ENCODE measurements at places on chromosomes 7 and 10.

DNA sequence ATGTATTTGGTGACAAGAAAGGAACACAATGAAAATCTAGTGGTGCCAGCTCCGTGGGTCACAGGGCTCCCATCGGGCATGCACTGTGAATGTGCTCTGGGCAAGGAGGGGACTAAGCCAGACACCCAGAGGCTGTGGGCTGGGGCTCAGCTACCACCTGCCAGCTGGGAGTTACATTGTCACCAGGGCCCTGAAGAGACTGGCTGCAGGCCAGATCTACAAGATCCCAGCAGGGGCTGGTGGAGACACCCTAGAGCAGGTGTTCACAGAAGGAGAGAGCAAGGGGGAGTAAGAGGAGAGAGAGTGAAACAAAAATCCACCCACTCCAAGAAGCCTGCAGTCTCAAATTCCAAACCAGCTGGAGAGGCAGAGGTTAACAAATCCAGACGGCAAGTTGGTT is 116.6 kb upstream of the ADCY1 start:
- no peak for DNase-seq

DNA sequence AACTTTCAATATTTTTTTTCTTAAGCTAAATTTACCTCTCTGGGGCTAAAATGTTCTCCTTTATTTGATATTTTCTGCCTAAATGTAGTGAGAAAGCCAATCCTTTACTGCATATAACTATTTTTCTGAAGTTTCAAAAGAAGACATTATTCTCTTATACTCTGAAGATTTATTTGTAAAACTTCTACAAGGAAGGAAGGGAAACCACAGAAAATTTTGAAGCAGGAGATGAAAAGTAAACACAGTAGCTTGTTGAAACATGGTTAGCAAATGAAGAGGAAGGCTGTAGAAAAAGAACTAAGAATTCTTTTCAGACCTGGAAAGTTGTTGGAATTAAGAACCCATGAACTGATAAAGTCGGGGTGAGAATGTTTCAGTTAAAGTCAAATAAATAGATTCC is 330.3 kb downstream of the HGF start:
- no peak for DNase-seq

DNA sequence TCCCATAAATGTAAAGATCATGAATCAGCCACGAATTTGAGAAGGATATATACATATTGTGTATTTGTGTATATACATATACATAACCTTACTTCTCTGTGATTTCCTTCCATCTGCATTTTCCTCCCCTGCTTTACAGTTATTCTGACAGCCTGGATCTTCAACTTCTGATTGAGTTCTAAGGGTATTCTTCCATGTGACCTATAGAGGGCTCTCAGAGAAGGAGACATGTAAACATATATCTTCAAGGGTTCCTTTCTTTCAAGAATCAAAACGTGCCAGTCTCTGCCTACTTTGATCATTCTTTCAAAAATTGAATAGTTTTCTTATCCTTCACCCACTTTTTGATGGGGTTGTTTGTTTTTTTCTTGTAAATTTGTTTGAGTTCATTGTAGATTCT is 453.7 kb upstream of the POT1 start:
- DNase-seq, result no peak

DNA sequence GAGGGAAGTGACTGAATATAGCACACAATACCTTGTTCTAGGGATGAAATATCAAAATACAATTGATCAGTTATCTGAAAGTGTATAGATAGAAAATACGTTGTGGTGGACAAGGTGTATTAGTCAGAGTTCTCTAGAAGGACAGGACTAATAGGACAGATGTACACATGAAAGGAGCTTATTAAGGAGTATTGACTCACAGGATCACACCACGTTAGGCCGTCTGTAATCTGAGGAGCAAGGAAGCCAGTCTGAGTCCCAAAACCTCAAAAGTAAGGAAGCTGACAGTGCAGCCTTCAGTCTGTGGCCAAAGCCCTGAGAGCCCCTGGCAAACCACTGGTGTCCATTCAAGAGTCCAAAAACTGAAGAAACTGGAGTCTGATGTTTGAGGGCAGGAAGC is 406.1 kb downstream of the MDFIC start:
- no peak for DNase-seq

GRCh38 chr7:45020915-45021314 is 20.9 kb downstream of the CCM2 start:
- DNase-seq, result no peak

DNA sequence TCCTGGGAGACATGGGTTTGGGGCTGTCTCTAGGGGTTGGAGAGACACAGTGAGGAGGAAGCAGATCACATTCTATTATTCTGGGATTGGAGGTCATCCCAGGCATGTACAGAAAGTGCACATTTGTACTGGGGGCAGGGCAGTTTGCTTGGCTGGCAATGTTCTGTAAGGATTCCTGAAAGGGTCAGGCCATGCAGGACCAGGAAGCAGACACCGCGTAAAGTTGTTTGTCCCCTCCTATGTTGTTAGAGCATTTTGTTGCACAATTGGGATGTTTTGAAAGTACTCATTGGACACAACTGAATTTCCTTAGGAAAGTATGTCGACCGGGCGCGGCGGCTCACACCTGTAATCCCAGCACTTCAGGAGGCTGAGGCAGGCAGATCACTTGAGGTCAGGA is 12.5 kb downstream of the LYZL2 start:
- no peak for DNase-seq

All from BJ (cell line).